ENCODE measurements at places on chromosomes 16 and 17. TPM values are rescaled to one million over a fixed set of nuclear protein-coding genes. Genes with fewer than 3 reads are reported as not detected.

Gene SMARCD2
- total RNA-seq, result 21.0 TPM

Gene USP43
- 0.08 TPM for total RNA-seq

Gene FOXJ1
- total RNA-seq, result not detected

Gene KRT33A
- not detected for total RNA-seq

Gene TNFRSF13B
- not detected for total RNA-seq

Gene MPP3
- total RNA-seq, result 35.2 TPM

Gene TEX19
- total RNA-seq, result not detected

Gene TEKT1
- not detected for total RNA-seq

- peak; percentile 7 for DNase-seq
These were observed 37.4 kb downstream of the RNF213 start for GRCh38 chr17:80297996-80298560.

DNA sequence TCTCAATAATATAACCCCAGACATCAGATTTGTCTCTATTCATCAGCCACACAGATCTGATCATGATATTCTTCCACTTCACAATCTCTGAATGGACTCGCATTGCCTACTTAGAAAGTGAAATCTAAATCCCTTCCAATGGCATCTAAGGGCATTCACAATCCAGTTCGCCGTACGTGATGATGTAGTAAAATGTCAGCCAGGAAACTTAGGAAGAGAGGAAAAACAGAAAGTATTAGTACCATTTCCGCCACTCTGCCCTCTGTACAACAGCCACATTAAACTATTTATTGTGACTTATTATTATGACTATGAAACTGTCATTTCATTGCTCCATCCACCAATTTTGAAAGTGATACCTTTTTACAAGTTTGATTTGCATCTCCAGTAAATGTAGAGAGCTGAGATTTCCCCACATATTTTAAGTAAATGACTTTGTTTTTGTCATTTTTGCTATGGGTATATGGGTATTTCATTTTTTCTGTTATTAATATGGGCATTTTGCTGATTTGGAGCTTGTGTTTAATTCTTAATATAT is 69.4 kb upstream of the SMIM36 start:
- DNase-seq, result no peak

DNA sequence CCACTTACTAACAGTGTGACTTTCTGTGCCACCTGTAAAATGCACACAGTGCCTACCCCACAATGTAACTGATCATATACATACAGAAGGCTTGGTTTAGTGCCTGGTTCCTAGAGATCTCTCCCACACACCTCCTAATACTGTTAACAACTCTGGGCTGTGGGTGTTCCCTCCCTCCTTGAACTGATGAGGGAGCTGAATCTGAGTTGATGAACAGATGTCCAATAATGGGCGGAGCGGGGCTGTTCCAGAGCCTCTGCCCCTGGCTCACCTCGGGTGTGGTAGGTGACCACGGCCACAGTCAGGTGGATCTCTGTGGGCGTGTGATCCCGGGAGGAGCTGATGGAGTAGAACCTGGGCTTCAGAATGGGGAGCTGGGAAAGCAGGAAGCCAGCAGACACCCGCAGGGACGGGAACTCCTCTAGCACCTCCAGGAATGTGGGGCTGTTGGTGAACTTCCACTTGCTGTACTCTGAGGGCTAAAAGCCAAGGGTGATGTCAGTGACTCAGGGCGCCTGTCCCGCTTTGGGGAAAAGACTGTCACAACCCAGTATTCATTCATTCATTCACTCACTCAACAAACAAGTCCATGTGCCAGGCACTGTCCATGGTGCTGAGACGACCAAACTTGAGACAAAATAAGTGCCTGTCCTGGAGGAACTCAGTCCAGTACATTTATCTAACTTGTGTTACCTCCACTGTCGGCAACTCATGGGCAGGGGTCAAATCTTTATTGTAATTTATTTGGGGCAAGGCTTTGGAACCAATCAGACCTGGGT is 37.6 kb downstream of the NOS2 start:
- DNase-seq, result no peak

- DNase-seq, result no peak
These were observed at the start of gene KCNG4 for GRCh38 chr16:84239909-84240308. Gene KCNG4, minus strand, starts transcription at chr16:84240012. Its CDS starts 2,527 bp downstream, at chr16:84237485.

DNA sequence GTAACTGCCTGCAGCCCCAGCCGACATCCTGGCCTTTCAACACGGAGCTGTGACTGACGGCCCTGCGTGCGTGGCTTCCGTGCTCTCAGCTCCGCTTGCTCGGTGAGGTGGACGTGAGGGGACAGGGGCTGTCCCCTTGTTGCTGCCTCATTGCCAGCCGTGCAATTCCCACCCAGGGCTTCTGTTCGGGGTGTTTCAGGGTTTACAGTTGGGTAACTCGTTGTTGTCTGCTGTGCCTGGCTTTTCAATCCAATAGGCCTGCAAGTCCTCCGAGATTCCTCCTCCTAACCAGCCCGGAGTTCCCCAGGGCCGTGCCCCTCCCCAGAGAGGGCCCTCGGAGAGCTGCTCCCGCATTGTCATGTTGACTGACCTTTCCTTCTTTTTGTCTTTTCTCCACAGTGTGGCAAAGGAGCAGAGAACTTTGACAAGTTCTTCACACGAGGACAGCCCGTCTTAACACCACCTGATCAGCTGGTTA is 31.4 kb upstream of the CACNG5 start:
- no peak for DNase-seq
